Activated CD8-positive, alpha-beta memory T cell treated with anti-CD3 and anti-CD28 coated beads for 4 hours (primary cell): ENCODE measurements at places on chromosomes 2 and 18.

GRCh38 chr2:58283931-58284330 lies 42.8 kb upstream of the FANCL start:
- DNase-seq: no peak

- DNase-seq: no peak
Measured at GRCh38 chr2:238507836-238508235, 81.1 kb downstream of the ASB1 start.

- DNase-seq: no peak
Measured at GRCh38 chr2:137254052-137254451, 488.7 kb downstream of the THSD7B start.

DNA sequence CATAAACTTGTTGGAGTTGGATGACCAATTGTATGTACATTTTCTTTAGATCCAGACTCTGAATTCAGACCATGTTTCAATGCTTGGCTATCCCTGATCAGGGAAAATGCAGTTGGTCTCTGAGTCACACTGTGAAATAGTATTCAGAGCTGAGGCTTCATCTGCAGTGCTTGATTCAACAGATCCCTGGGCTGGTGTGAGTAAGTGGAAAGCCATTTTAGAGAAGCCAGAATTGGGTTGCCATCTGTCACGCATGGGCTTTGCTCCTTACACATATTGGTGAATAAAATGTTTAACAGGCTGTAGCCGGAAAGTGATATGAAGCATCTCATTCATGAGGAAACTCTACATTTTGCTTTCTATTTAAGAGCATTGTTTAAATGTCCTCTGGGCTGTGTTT lies 50.0 kb upstream of the ACYP2 start:
- DNase-seq: no peak

- DNase-seq: no peak
Measured at GRCh38 chr2:203786549-203787351, 80.3 kb downstream of the CD28 start.

DNA sequence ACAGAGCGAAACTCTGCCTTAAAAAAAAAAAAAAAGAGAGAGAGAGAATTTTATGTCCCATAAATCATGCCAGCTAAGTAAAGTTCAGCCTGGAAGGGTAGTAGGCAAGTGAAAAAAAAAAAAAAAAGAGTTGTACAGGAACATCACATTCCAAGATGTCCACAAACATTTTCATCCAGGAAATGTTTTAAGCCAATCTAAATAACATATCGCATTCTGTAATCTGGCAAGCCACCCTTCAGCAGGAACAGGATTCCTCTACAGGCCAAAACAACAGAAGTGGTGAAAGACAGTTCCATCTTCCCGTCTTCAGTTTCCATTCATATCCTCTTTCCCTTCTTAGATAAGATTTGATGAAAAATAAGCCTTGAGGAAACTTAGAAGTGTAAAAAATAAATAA lies 1108.1 kb upstream of the DDX18 start:
- no peak for DNase-seq

- no peak for DNase-seq
Measured at GRCh38 chr2:160315337-160315736, 115.3 kb upstream of the ITGB6 start.
